Thoracic aorta (tissue), 2 donors: ENCODE measurements at places on chromosomes 5 and 9.

GRCh38 chr9:99135456-99135855, 30.5 kb downstream of the TGFBR1 start:
- no peak for DNase-seq
- no peaks in the 10 kb centered on the region for H3K27me3 ChIP-seq
- peaks cover 30% of the 10 kb centered on the region for H3K4me1 ChIP-seq
- no peak overlapping the region for H3K4me3 ChIP-seq
- no peak overlapping the region for H3K27ac ChIP-seq

DNA sequence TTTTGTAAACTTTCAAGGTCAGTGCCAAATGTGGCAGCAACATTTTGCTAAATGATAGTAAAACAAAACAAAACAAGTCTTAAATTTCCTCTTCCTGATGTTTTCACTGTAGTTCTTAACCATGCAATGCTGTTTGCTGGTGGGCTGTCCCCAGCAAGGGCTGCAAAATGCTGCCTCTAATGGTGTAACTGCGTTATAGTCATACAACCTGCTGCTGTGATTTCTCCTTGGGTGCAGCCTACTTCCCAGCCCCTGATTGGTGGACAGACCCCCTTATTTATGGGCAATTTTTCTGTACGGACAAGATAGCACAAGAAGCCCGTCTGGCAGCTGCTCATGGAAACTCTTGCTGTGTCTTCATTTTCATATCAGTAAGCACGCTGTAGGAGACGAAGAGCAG, 26.6 kb upstream of the PIP5K1B start:
- H3K27me3 ChIP-seq: no peaks in the 10 kb centered on the region
- no peaks in the 10 kb centered on the region for H3K4me1 ChIP-seq
- H3K4me3 ChIP-seq: no peak overlapping the region
- H3K36me3 ChIP-seq: no peaks in the 10 kb centered on the region

DNA sequence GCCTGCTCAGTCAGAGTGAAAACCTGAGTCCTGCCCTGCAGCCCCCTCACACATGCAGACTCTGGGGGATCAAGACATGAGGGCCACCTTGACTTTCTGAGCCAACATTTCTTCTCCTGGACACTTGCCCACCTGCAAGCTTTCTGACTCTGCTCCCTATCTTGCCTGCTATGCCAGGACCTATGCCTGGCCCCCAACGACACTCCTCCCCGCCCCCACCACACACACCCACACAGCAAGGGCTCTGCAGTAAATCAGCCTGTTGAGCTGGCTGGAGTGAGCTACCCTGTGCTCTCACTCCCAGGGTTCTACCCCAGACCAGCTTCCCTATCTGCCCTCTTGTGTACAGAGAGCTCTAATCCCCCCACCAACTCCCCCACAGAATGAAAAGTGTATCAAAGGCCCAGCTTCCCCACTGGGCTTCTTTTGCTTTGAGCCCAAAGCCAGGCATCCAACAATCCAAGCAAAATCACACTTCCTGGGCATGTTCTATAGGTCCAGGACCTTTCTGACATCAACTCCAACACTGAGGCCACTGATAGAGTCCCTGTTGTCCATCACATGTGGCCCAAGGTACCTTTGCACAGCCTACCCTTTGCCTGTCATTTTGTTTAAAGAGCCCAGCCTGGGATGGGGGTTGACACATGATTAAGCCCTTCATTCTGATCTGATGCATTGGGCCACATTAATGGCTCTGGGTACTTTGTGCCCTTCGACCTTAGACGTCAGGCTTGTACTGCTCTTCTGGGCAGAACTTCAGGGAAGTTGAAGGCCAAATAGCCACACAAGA, 7.2 kb downstream of the PDLIM4 start:
- H3K27ac ChIP-seq: peak overlapping the region; percentile 97
- H3K27me3 ChIP-seq: no peaks in the 10 kb centered on the region
- peaks cover 67% of the 10 kb centered on the region for H3K4me1 ChIP-seq
- no peak for DNase-seq

GRCh38 chr5:65925044-65925600, 1.3 kb upstream of the ERBIN start:
- no peaks in the 10 kb centered on the region for H3K27me3 ChIP-seq
- H3K4me1 ChIP-seq: peaks cover 25% of the 10 kb centered on the region
- H3K27ac ChIP-seq: peak overlapping the region; percentile 89

DNA sequence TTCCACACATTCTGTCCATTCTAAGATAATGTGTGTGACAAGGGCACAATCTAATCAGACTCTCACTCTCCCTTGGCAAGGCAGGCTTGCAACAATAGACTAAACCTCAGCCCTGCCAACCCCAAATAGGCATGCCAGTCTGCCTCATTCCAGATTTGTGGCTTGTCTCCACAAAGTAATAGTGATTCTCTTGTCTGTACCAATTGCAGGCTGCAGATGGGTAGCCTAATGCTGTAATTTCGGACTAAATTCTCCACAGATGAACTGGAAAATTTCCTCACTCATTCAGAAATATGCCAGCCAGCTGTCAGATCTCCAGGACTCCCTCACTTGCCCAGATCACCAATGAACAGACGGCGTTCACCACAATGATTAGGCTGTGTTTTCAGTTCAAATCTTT, 413.6 kb downstream of the ELAVL2 start:
- no peaks in the 10 kb centered on the region for H3K36me3 ChIP-seq
- H3K4me3 ChIP-seq: no peak overlapping the region
- DNase-seq: no peak
- H3K4me1 ChIP-seq: no peaks in the 10 kb centered on the region
- no peak overlapping the region for H3K27ac ChIP-seq

DNA sequence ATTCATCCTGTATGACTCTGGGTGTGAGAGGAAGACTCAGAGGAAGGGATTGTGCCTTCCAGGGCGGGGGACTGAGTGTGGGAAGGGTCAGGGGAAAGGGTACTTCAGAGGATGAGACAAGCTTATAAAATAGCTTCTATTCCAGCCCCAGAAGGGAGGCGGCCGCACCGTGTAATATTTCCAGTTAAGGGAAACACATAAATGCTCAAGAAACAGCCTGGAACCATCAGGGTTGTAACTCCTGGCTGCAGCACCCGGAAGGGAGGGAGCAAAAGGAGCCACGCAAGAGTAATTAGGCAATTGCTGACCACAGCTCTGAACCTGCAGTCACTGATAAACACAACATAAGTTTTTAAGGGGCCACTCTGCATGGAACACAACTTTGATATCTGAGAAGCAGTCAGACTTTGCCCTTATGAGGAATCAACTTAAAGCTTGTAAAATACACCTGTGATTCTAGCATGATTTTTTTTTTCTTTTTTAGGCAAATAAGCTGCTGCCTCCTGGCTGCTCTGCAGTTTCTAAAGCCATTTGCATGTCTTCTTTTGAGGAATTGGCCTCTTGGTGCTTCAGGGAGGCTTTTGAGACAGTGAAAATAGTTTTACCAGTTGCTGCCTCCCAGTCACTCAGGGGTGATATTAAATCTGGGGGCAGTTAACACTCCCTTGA, 382.7 kb downstream of the ENC1 start:
- no peaks in the 10 kb centered on the region for H3K36me3 ChIP-seq
- no peaks in the 10 kb centered on the region for H3K27me3 ChIP-seq
- no peak overlapping the region for H3K27ac ChIP-seq
- DNase-seq: no peak
- H3K4me3 ChIP-seq: no peak overlapping the region

DNA sequence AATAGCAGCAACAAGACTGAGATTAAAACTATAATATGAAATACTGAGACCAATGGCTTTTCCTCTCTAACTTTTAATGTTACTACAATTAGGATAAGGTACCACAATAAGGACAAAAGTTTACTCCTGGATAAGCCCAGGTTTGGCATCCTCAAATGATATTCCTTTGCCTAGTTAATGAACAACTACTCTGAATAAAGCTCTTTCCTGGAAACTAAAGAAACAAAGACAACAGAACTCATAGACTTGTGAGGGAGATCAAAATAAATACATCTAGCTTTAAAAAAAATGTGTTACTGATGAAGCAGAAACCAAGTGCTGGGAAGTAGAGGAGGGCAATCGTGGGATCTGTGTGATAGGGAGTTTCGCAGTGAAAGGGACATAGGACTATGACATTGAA, 19.3 kb upstream of the RAPGEF6 start:
- H3K36me3 ChIP-seq: peaks cover 14% of the 10 kb centered on the region
- H3K27ac ChIP-seq: no peak overlapping the region
- H3K27me3 ChIP-seq: no peaks in the 10 kb centered on the region
- H3K4me3 ChIP-seq: no peak overlapping the region
- H3K4me1 ChIP-seq: no peaks in the 10 kb centered on the region
- no peak for DNase-seq

DNA sequence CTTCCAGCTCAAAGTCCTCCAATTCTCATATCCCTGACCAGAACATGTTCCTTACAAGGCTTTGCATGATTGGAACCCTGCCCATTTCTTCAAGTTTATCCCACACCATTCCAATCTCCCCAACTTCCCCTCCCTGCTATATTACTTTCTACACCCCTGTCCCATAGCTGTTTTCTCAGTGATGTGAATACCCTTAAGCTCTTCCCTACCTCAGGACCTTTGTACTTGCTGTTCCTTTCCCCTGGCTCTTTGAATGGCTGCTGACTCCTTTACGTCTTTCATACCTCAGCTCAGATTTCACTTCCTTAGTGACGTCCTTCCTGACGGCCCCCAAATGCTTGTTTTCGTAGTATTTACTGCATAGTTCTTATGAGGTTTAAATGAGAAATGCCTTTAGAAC, 166.2 kb upstream of the ZNF462 start:
- peaks cover 13% of the 10 kb centered on the region for H3K4me1 ChIP-seq
- H3K36me3 ChIP-seq: no peaks in the 10 kb centered on the region
- H3K27me3 ChIP-seq: no peaks in the 10 kb centered on the region
- no peak overlapping the region for H3K4me3 ChIP-seq
- no peak overlapping the region for H3K27ac ChIP-seq

- H3K27ac ChIP-seq: no peak overlapping the region
- no peaks in the 10 kb centered on the region for H3K36me3 ChIP-seq
- H3K27me3 ChIP-seq: no peaks in the 10 kb centered on the region
- no peak overlapping the region for H3K4me3 ChIP-seq
Observed at GRCh38 chr9:88725300-88726019, 190.5 kb downstream of the NXNL2 start.

DNA sequence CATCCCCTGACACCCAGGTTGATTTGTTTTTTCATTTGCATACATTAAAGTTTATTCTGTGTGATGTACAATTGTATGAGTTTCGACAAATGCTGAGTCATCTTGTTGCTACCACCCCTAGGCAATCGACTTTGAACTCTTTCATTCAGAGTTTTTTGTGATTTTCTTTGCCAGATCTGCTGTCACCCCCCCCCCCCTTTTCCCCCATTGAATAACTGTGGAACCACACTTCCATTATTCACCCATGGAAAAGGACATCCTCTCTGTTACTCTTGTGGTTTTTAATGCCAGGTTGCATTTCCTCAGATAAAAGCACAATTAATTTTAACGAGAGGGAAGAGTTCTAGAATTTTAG, 13.7 kb upstream of the FAM120AOS start:
- DNase-seq: no peak
- peaks cover 43% of the 10 kb centered on the region for H3K4me1 ChIP-seq
- H3K4me3 ChIP-seq: no peak overlapping the region
- H3K27ac ChIP-seq: no peak overlapping the region
- no peaks in the 10 kb centered on the region for H3K27me3 ChIP-seq

GRCh38 chr5:65142511-65143011, 339.2 kb downstream of the ADAMTS6 start:
- DNase-seq: no peak
- H3K27me3 ChIP-seq: no peaks in the 10 kb centered on the region
- no peak overlapping the region for H3K27ac ChIP-seq
- no peak overlapping the region for H3K4me3 ChIP-seq
- peaks cover 14% of the 10 kb centered on the region for H3K4me1 ChIP-seq
- no peaks in the 10 kb centered on the region for H3K36me3 ChIP-seq

DNA sequence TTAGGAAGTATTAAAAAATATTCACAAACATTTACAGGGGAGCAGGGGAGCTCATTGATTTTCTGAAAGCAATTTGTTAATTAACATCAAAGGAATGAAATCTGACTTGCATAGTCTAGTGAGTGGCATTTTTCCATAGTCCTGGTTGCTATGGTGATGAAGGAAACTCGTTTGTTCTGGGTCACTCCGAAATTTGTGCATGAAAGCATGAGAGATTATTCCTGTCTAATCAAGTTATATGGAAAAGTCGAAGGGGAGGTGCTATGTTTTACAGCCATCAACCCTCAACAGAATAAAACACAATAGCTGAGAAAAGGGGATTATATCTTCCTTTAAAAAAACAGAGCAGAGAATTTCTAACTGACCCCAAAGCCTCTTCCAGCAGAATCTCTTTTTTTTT, 1495.7 kb upstream of the WWC1 start:
- no peak overlapping the region for H3K4me3 ChIP-seq
- no peaks in the 10 kb centered on the region for H3K36me3 ChIP-seq
- no peaks in the 10 kb centered on the region for H3K4me1 ChIP-seq
- no peaks in the 10 kb centered on the region for H3K27me3 ChIP-seq
- H3K27ac ChIP-seq: no peak overlapping the region

- DNase-seq: no peak
- H3K36me3 ChIP-seq: no peaks in the 10 kb centered on the region
- H3K27me3 ChIP-seq: no peaks in the 10 kb centered on the region
- no peak overlapping the region for H3K27ac ChIP-seq
- H3K4me3 ChIP-seq: no peak overlapping the region
- peaks cover 8% of the 10 kb centered on the region for H3K4me1 ChIP-seq
Observed at GRCh38 chr5:143249851-143250250, 153.6 kb downstream of the NR3C1 start.

DNA sequence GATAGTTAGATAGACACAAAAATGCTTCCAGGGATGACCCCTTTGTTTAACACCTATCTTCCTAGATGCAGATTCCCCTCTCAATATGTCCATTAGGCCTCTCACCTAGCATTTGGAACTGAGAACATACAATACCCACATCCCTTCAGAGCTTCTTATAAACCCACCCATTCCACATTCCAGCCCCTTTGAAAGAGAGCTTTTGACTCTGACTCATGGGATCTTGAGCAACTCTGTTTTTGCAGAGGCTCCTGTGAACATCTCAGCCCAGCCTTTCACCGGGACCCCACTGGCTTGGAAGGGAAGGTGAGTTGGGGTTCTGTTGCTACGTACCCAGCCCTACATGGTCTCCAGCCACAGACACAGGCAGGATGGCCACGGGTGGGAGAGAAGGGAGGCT, 195.5 kb downstream of the FRMD3 start:
- no peak for DNase-seq
- no peaks in the 10 kb centered on the region for H3K27me3 ChIP-seq
- peaks cover 4% of the 10 kb centered on the region for H3K4me1 ChIP-seq
